ENCODE measurements at places on chromosomes 1 and 21.

- peak; percentile 64 for DNase-seq
Measured at GRCh38 chr1:243513726-243514491, 258.1 kb downstream of the SDCCAG8 start.

DNA sequence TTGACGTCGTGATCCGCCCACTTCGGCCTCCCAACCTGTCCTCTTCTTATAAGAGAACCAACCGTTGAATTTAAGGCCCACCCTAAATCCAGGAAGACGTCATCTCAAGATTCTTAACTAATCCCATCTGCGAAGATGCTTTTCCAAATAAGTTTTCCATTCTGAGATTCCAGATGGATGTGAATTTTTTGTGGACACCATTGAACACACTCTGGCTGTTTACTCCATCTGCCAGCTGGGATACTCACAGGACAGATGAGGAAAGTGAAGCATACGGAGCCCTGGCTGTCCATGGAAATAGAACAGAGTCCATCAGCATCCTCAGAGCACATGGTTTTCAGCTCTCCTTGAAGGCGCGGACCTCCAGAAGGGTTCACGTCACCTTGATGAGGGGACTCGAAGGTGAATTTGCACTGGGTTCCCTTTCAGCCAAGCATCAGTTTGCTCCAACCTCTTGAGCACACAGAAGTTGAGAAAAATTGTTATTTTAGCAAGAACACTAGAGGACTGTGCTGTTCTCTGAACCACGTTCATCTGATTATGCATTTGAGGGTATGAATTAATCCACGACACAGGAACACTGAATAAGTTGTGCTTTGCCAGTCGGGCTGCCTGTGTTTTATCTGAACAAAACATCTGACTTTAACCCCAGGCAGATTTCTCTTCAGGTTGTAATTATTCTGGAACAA lies 68.6 kb downstream of the KAZN start:
- no peak for DNase-seq

GRCh38 chr1:155183775-155184221 lies 10.1 kb downstream of the TRIM46 start:
- no peak for DNase-seq

- DNase-seq: no peak
Measured at GRCh38 chr1:10504249-10504648, 29.5 kb downstream of the PEX14 start.

DNA sequence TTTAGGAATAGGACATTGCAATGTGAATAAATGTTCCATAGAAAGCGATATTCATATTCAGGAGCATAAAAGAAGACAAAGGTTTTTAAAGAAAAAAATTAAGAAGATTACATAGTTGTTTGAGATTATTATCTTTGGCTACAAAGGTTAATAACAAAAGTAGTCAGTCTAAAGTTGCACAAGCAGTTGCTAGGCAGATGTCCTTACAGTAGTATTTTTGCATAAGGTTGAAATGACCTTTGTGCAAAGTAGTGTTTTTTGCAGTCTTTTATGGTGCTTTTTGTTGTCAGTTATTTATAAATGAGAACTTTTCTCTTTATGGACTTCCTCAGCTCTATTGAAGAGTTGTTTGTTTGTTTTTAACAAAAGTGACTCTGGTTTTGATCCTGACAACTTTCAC lies 447.8 kb downstream of the AMY1C start:
- DNase-seq: no peak

DNA sequence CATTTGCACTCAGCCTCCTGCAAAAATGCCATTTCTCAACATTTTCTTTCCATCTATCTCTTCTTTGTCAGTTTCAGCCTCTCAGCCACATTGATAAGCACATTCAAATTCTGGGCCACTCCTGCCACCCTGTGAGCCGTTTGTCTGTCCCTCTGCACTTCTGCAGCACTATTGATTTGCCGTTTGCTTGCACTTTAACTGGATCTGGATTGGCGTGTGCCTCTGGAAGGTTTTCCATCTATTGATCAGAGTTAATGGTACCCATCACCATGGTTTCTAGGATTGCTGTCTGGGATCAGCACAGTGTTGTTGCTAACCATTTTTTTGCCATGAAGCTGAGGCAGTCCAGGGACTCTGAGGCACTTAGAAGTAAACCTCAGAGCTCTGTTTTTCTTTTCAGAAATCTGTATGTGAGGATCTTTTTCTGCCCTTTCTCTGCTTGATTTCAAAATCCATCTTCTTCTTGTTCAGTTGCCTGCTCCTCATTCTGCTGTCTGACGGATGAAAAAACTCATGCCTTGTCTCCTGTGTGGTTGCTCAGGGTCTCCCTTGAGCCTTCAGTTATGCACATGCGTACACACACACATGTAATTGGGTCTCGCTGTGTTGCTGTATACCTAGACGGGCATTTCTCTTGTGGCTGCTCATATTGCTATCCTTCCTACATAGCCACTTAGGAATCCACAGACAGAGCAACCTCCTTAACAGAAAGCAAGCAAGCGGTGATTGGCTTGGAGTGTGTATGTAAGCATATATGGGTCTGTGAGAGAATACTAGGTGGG lies 67.9 kb downstream of the NOS1AP start:
- DNase-seq: no peak

GRCh38 chr1:111955755-111956154 lies 33.7 kb downstream of the KCND3 start:
- DNase-seq: no peak

DNA sequence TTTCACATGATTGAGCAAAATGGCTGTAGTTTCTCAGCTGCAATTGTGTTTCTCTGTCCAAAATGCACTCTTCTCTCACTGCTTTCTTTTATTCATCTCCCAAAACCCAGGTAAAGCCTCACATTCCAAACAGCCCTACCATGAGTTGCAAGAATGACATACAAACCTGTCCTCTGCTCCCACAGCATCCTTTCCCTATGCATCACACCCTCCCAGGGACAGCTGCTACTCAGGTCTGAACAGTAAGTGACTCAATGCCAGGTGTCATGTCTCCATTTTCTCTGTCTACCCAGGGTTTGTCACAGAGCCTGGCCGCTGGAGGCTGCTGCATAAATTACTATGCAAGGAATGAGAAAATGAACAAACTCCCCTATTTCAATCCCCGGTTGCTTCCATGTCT lies 118.5 kb downstream of the PLD5 start:
- DNase-seq: no peak

GRCh38 chr1:91806769-91807700 lies 78.9 kb downstream of the TGFBR3 start:
- no peak for DNase-seq

- no peak for DNase-seq
Measured at GRCh38 chr1:155083052-155083541, 4.5 kb downstream of the EFNA3 start.

DNA sequence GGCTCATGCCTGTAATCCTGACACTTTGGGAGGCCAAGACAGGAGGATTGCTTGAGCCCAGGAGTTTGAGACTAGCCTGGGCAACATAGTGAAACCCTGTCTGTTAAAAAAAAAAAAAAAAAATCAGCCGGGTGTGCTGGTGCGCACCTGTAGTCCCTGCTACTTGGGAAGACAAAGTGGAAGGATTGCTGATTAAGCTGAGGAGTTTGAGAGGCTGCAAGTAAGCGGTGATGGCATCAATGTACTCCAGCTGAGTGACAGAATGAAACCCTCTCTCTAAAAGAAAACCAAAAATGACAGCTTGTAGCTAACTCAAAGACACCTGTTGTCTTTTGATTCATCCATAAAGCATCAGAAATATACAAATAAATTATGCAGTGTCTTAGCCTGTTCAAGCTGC lies 31.8 kb downstream of the SIPA1L2 start:
- DNase-seq: no peak

- no peak for DNase-seq
Measured at GRCh38 chr1:184825571-184825970, 70.9 kb upstream of the EDEM3 start.

GRCh38 chr1:58861506-58861905 lies 77.7 kb upstream of the JUN start:
- no peak for DNase-seq

- DNase-seq: no peak
Measured at GRCh38 chr1:54977533-54978297, 2.7 kb upstream of the TMEM61 start.

DNA sequence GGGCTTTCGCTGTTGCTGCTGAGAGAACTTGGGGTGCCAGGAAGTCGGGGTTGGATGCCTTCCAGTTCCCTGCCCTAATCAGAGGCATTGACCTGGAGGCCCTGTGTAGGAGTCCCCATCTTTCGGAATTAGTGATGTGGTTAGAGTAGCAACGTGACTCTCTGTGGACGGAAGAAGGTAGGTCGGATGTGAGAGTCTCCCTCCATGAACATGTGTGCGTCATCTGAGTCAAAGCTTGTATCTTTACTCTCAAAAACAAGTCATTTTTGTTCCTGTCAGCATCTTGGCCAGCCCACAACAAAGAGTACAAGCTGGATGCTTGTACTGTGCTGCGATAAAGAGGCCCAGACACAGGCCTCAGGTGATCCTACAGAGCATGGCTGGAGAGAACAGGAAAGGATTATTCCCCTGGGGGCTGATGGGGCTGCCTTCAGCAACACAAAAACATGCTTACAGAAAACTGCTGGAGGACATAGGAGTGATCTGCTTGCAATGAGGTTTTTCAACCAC lies 31.0 kb upstream of the IL10 start:
- DNase-seq: no peak

- no peak for DNase-seq
Measured at GRCh38 chr1:185695299-185695698, 38.9 kb upstream of the HMCN1 start.

DNA sequence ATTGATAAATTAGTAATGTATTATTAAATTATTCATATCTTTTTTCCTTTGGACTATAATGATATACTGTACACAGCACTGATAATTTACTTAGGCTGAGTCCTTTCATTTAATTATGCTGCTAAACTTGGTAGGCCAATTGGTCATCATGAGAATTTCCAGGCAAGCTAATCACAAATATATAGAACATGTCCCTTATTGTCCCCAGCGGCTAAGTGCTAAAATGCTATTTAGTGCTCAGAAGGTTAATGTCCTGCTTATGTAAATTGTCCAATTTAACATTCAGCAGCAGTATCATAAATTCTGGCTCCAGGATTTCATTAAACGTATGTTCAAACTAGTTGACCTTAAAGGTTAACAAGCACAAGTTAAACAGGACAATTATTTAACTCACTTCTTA lies 30.0 kb upstream of the RRP15 start:
- DNase-seq: no peak

DNA sequence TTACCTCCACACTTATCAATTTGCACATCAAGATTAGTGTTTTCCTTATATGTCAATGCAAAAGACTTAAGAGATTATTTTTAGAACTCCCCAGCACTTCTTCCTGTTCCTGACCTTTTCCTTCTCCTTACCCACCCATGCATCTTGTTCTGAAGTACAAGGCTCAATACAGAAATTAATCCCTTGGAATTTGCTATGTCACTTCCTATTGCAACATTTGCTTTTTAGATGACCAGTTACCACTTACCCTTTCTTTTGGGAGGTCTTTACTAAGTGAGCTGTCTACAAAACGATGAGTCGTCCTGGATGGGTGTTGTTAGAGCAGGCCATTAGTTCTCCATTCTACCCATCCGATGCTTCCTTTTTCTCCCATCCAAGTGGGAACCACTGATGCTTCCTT lies 221.2 kb downstream of the FMN2 start:
- DNase-seq: peak; percentile 95

- no peak for DNase-seq
Measured at GRCh38 chr1:180270530-180271271, 40.6 kb downstream of the LHX4 start.

DNA sequence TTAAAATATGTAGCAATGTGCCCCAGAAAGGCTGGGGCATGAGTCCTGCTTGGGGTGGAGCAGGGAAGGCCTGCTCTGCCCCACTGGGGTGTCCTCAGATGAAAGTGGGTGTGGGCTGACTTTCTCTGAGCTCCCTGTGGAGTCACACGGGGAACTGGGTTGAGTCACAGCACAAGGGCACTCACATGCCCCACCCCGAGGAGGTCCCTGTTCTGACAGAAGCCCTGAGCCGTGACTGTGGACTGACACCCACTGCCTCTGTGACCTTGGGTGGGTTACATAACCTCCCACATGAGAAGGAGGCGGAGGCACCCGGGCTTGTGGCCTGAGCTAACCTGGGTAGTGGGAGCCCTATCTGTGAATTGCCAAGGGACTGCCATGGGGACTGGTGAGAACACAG lies 52.5 kb upstream of the TINAGL1 start:
- no peak for DNase-seq

DNA sequence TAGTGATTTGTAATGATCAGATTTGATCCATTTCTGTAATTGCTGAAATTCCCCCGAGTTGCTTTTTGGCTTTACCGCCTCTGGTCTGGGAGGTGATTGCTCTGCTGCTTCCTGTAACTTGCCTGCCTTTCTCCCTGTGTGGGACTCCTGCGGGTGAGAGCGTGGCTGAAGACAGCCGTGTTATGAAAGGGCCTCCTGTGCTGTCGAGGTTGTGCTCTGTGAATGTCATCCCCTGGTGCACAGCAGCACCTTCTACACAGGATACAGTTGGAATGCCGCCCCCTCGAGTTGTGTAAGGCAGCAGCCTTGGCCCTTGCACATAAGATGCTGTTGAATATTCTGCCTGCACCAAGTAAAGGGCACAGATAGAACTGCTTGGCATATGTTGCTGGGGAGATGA lies 5.9 kb downstream of the SOD1 start:
- DNase-seq: no peak

GRCh38 chr1:16101623-16102022 lies 28.2 kb upstream of the FAM131C start:
- DNase-seq: no peak

All from HFFc6 (cell line).